ENCODE measurements at places on chromosomes 2 and 18.

GRCh38 chr2:97914691-97915213 is 81.0 kb downstream of the TMEM131 start:
- no peak for DNase-seq

DNA sequence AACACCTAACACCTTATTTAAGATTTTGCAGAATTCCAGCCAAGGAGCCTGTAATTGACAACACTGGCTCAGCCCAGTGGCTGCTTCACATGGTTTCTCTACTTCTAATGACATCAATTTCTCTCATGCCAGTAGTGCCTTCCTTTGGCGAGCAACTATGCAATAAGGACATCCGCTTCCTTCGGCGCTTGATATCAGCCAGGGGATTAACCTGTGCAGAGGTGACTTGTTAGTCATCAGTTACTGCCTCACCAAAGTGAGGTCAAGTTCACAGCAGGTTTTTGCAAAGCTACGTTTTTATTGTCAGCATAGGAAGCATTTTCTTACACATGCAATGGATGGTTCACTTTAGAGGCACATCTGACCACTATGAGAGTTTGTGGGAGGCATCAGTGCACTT is 24.0 kb upstream of the EDAR start:
- DNase-seq, result no peak

DNA sequence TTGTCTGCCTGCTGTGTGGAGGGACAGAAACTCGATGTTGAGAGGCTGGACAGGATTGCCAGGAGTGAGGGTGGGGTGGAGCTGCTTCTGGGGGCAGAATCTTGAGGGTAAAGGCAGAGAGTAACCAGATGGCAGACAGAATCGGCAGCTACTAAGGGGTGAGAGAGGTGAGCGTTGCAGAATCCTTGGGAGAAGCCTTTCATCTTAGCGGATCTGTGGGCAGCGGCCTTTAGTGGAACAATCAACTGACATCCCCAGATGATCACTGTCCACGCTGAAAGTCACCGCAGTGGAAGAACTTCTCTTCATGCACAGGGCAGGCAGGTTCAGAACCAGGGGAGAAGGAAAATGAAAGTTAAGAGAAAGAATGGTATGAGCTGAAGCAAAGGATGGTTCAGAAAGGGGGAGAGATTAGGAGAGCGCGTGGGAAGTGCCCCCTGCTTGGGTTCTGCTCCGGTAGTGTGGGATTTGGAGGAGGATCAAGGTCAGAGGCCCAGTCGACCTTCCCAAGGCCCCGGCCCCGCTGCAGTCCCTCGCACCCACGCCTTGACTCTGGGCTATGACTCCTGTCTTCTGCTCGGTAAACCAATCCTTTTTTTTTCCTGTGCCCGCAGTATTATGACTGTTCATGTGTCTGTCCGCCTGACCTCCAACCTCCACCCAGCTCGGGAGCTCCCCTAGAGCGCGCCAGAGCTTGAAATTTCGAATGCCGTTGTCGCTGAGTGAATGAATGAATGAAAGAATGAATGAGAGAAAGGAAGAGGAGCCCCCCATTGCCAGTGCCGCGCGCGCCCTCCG is 584 bp downstream of the BOLA3 start:
- no peak for DNase-seq

DNA sequence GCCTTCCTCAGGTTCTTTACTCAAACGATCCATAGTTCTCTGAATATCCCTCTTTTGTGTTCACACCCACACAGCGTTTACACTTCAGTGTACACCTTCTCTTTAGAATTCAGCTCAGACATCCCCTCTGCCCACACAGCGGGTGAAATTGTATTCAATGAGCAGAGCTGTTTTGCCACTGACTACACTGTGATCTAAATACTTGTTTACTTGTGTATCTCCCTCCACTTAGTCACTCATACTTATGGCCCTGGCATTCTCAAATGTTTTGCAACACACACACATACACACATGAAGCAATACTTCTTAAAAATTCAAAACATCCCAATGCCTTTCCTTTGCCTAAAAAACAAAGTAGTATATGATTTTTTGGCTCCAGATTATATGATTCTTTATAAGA is 297.1 kb downstream of the TMX3 start:
- no peak for DNase-seq

DNA sequence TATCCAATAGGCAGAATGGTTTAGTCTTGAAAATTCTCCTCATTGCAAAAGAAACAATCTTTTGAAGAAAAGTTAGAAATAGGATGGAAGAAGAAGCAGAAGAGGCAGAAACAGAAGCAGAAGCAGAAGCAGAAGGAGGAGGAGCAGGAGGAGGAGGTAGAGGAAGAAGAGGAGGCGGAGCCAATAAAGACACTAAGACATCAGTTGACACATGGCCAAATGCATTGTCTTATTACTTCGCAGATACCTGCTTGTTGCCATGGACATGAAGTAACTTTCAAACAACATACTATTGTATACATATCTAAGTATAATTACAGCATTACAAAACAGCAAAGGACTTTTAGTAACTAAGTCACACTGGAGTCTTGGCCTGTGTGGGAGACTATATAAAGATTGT is 606.3 kb downstream of the METTL4 start:
- no peak for DNase-seq

DNA sequence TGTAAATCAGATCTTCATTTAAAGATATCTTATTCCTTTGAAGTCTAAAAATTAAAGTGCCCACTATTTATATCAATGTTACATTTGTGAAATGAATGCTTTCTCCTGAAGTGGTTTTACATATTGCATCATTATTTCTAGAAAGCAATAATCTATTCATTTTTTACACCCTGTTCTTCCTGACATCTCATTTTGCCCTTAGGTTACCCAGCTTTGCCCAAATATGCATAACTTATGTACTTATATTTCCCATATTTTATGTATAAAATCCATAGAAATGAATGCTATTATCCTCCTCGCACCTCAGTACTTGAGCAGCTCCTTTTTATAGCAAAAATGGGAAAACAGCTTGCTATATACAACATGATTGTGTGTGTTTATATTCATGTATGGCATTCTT is 396.5 kb upstream of the DSEL start:
- no peak for DNase-seq

- no peak for DNase-seq
Measured at GRCh38 chr2:105595536-105595935, 149.2 kb upstream of the NCK2 start.

DNA sequence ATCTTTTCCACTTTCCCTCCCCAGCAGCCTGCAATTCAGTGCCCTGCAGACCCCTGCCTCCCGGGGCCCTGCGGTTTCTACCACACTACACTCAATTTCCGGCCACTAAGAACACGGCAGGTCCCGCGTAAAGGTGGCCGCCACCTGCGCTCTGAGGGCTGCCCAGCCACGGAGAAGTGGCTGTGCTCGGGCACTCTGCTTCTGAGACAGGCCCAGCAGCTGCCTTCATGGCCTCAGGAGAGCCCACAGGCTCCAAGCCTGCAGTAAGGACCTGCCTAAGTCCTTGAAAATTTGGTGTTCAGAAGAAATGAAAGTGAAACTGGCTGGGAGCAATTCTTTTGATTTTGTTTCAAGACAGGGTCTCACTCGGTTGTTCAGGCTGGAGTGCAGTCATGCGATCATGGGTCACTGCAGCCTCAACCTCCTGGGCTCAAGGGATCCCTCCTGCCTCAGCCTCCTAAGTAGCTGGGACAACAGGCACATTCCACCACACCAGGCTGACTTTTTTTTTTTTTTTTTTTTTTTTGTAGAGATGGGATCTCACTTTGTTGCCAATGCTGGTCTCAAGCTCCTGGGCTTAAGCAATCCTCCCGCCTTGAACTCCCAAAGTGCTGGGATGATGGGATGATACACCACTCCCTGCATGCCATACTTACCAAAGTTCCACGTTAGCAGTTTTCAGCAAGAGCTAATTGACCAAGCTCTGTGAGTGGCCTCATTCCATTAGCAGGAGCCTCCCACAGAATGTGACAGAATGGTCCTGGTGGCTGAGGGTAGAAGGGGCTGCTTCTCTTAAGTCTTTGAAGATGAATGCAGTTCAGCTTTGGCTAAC is 14.6 kb upstream of the ALPP start:
- DNase-seq, result no peak

DNA sequence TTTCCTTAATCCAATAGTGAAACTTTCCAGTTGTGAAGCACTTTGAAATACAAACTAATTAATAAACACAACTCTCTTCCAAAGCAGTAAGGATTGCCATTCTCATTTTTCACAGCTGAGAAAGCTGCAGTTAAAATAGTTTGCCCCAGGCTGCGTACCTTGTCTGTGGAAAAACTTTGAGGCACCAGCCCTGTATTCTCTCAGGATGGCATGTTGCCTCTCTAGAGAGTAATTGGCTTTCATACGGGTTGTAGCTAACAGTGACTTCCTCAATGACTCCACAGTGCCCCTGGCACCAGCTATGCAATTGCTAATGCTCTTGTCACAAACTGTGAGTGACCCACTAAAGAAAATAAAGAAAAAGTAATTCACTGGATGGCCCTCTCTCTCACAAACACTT is 345.7 kb downstream of the MTX2 start:
- DNase-seq, result no peak

GRCh38 chr2:182866095-182866460 is 359 bp downstream of the FRZB start:
- DNase-seq, result no peak

- DNase-seq, result no peak
Measured at GRCh38 chr2:223475901-223476300, 126.3 kb downstream of the SCG2 start.

DNA sequence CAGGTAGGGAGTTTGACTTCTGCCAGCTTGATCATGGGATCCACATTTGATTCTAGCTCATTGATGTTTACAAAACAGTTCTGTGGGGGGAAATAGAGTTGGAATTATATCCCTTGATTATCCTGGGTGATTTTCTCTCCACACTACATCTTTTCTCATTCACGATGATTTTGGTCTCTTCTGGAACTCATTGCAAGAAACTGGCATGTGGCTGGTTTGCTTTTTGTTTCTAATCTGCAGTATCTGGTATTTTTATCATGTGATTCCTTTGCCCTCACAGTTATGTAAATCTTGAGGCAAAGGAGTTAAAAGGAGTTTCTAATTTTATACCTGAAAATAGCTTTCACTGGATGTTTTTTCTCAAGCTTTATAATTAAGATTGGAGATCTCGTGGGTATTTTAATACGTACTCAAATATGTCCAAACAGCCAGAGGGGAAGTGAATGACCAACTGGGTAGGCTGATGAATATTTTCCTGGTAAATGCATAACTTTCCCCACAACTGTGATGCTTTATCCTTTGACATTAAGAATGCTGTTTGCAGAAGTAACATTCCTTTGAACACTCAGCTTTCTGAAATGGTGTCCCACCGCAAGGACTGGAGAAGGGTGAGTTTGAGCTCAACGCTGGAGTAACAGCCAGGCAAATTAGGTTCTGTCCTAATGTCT is 502.9 kb upstream of the ZEB2 start:
- no peak for DNase-seq

GRCh38 chr2:220708366-220708765 is 863.7 kb downstream of the EPHA4 start:
- DNase-seq, result no peak

GRCh38 chr18:427005-427404 is 73.5 kb downstream of the COLEC12 start:
- no peak for DNase-seq

DNA sequence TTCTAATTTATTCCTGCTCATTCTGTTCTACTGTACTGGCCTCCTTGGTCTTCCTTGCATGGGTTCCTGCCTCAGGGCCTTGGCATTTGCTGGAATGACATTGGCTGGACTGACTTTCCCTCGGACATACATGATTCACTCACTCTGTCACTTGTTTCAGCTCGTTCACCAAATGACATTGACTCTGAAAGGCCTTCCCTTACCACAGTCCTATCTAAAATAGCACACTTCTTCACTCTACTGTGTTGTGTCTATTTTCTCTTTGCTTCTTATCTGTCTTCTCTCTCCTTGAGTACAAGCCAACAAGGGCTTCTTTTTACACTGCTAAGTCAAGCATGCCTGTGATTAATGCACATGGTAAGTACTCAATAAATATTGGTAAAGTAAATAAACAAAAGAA is 65.6 kb downstream of the SCG2 start:
- DNase-seq, result no peak

- no peak for DNase-seq
Measured at GRCh38 chr2:205020673-205021072, 475.4 kb downstream of the PARD3B start.

GRCh38 chr2:241905716-241906377 is 36.3 kb downstream of the RTP5 start:
- DNase-seq, result no peak

DNA sequence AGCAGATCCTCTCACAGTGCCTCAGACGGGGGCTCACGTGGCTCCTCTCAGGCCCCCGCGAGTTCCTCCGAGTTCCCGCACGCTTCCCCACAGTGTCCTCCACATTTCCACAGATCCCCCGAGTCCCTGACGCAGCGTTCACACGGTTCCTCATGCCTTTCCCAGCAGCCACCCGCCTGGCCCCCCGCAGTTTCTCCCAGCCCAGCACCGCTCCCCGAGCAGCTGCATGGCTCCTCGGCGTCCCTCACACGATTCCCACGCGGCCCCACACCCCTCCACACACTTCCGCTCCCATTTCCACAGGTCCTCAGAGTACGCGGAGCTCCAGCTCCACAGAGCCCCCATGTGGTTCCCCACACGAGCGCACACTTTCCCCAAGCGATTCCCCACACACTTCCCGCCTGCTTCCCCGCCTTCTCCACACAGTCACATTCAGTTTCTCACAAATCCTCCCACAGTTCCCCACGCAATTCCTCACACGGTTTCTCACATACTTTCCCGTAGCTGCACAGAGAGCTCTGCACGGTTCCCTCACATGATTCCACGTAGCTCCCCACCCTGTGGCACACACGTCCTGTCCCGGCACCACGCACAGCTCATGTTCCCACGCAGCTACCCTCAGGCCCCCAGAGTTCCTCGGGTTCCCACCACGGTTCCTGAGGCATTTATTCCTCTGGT is 39.9 kb downstream of the KIF1A start:
- DNase-seq, result no peak

DNA sequence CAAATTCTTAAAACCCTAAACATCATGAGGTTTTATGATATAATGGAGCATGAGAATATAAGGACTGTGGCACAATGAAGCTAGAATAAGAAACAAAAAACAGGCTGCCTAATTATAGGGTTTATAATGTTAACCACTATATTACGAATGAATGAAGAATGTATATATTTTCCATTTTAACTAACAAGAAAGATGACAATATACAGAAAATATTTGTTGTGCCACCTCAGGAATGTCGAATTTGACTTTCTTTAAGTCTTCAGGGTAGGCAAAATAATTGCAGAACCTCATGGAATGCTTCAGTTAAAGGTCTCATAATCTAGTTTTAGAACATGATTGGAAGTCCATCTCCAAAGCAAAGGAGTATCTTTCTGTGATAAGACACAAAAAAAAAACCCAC is 282.9 kb upstream of the SLC8A1 start:
- DNase-seq, result no peak

GRCh38 chr18:11259469-11260150 is 110.2 kb upstream of the PIEZO2 start:
- DNase-seq, result no peak

DNA sequence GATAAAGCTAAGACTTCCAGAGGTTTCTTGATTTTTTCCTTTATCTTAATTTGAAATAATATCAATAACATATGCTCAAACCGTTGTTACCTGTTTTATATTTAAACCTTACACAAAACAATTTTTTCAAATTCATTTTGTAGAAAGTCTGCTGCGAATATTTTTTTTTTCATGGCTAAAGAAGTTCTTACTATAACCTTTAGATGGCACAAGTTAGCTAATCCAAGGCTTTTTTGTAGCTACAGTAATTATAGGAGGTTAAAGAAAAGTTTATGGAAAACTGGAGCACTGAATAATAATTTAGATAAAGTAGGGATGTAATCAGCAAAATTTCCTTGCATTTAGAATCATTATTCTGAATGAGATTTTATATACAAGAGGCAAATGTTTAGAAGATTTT is 78.0 kb upstream of the PNPT1 start:
- peak; percentile 29 for DNase-seq

- DNase-seq, result no peak
Measured at GRCh38 chr18:68459968-68460367, 254.9 kb downstream of the TMX3 start.
